ENCODE measurements at places on chromosomes 11 and 22. TPM values are rescaled to one million over a fixed set of nuclear protein-coding genes. Genes with fewer than 3 reads are reported as not detected.

The RAB36 gene
- 6.8 TPM for polyA plus RNA-seq

The CARNS1 gene
- 4.4 TPM for polyA plus RNA-seq

The ART1 gene
- not detected for polyA plus RNA-seq

The UPK3A gene
- 11.5 TPM for polyA plus RNA-seq

The OR52H1 gene
- not detected for polyA plus RNA-seq

DNA sequence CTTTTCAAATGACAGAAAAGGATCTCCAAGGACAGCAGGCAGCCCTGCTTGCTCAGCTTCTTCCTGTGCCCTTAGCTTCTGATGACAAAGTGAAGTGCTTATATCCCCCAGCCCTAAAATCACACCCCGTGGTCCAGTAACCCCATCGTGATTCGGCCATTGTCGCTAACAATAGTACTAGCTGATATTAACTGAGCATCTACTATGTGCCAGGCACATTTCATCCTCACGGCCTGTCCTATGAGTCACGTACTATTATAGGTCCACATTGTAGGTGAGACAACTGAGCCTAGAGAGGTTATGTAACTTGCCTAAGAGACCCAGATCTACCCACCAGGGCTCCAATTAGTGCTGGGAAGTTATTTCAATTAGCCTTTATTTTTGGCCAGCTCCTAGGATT, 6.1 kb downstream of the SCN4B start:
- no peak for DNase-seq

DNA sequence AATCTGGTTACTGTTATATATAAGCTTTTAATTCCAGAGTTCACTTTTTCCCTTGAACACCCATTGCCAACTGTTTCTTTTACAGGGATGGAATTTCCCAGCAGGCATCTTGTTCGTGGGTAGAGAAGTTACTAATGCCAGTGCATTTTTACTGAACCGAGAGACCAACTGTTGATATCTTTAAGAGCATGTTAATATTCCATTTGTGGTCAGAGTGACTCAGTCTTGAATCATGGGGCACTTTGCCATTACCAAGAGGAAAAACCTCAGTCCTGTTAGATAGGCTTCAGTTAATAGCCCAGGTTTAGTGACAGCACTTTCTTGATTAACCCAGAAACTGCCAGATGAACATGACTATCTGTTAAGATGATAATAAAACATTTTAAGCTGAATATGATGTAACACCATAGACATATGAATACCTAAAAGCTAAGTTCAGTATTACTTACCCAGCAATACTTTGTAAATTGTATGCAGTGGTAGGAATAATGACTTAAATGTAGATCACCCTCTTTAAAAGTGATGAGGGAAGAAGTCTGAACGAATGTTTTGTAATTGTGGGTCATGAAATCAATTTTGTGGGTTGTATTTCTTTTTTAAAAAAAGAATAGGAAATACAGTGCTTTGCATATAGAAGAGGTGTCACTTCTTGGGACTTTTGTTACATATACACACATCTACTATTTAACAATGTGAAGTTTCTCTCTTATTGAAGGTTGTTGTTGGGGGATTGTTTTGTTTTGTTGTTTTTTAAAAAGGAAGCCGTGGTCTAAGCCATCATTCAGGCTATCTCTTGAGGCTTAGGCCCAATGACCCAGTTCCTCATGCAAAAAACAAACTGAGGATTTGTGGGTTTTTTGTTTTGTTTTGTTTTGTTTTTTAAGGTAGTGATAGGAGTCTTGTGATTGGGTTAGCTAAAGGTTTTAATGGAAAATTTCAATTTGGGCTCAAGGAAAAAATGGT, 79.2 kb upstream of the GRIK4 start:
- no peak for DNase-seq

DNA sequence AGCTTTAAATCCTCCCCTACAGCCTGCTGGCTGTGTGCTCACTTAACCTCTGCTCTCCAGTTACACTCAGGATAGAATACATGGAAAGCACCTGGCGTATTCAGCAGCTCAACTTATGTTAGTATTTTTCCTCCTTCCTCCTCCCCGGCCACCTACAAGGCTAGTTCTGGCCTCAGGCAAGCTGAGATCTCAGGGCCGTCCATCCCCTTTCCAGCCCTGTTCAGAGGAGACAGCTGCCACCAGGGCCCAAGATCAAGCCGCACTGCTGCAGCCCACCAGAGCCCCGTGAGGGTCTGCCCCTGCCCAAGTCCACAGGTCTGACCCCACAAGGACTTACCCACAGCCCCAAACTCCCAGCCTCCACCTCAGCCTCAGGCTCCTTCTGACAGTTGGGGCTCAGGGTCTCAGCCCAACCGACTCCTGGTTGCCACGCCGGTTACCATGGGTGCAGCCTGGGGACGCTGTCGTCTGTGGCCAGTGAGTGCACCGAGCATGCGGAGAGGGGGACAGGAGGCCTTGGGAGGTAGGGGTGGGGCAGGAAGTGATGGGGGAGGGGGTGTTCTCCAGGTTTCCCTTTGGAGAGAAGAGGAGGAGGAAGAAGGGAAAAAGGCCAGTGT, at the start of gene C11orf16:
TSS of gene C11orf16 (minus strand) at position 384 of the 617 bp plus-strand sequence. CDS start 639 bp downstream, outside the sequence.
- DNase-seq, result no peak

DNA sequence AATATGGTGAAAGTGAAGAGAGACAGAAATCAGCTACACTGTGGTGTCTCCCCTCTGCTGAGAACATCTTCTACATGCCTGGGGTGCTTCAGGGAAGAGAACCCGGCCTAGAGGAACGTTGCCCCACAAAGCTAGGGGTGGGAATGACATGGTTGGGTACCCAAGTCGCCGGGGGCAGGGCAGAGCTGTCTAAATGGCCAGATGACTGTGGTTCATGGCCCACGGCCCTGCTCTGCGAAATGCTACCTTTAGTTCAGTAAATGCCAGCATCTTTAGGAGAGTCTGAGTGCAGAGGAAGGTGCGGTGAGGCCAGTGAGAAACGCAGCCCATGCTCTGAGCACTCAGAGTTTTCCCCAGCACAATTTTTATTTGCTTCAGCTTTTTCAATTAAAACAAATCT, 12.8 kb downstream of the BRD1 start:
- DNase-seq, result no peak

DNA sequence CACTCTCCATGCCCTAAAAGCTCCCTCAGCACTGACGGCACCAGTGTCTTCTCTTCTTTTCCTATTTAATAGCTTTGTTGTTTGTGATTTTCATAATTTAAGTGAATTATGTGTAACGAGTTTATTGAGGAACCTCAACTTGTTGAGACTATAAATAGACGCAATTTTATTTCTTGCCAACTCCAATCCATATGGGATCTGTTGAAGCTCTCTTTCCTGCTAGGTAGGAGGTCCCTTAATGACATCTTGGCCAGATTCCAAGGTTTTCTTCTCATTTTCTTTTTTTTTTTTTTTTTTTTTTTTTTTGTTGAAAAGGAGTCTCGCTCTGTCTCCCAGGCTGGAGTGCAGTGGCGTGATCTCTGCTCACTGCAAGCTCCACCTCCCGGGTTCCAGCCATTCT, 14.2 kb downstream of the RTL6 start:
- no peak for DNase-seq

DNA sequence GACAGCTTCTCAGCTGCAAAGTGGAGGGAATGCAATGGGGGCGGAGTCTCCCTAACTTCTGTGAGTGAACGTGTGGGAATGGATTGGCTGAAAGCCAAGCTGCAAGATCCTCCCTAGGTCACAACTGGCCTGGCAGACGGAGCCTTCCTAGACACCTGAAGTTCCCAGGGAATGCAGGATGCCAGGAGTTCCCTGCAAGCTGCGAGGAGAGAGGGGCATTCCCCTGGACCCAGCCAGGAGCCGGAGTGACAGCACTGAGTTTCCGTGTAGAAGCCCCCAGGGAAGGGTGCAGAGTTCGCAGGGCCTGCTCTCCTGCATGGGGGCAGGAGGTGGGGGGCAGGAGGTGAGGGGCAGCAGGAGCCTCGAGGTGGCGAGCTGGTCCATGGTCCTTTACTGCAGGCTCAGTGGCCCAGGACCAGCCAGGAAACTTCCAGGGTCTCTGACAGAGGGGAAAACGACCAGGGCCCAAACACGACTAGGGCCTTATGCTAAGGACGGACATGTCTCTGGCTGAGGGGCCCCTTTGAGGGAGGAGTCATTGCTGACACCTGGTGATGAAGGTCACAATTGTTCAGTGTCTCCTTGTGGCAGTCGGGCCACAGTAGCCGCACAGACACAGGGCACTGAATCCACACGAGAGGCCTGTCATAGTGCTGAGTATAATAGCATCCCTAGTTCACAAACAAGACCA, 141.4 kb downstream of the FBXO7 start:
- no peak for DNase-seq

DNA sequence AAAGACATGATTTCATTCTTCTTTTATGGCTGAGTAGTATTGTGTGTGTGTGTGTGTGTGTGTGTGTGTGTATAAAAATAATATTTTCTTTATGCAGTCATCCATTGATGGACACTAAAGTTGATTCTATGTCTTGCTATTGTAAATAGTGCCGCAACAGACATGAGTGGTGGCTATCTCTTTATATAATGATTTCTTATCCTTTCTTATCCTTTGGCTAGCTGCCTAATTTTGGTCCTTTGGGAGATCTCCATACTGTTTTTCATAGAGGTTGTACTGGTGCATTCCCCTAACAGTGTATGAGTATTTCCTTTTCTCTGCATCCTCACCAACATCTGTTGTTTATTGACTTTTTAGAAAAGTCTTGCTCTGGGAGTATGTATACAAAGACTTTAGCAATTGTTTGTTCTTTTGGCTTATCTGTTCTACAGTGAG, 107.0 kb downstream of the STIM1 start:
- no peak for DNase-seq

GRCh38 chr22:43392385-43392989, 19.3 kb upstream of the MPPED1 start:
- no peak for DNase-seq

GRCh38 chr11:105670811-105671210, 60.9 kb downstream of the GRIA4 start:
- DNase-seq, result no peak

DNA sequence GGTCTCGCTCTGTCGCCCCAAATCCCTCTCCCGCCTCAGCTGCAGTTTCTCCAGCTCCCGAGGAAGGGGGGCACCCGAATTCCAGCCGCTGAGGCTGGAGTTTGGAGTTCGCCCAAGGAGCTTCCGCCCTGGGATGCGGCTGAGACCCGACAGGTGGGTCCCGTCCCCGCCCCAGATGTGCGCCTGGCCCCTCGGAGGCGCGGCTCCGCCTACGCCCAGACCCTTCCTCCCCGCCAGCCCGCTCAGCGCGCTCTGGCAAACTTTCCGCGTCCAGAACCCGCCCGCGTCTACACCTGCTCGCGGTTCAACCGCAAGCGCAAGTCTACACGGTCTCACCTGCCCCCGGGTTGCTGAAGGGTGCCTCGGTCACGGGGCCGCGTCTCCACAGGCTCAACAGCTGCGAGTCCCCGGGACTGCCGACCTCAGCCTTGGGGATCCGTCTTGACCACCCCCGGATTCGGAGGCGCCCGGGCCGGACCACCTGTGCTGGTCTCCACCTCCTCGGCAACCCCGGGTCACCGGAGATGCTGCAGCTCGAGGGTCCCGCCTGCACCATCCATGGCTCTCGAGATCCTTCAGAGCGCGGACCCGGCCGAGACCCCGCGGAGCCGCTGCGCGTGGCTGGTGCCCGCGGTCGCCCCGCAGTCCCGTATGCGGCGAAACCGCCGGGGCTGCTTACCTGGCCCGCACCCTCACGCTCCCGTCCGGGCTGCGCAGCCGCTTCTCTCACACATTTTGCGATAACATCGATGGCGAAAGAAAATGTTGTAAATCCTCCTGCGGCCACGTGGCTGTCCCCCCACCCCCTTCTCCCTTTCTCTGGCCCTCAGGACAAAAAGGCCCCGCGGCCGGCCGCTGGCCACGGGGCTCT, 63.6 kb downstream of the NFAM1 start:
- DNase-seq, result no peak

DNA sequence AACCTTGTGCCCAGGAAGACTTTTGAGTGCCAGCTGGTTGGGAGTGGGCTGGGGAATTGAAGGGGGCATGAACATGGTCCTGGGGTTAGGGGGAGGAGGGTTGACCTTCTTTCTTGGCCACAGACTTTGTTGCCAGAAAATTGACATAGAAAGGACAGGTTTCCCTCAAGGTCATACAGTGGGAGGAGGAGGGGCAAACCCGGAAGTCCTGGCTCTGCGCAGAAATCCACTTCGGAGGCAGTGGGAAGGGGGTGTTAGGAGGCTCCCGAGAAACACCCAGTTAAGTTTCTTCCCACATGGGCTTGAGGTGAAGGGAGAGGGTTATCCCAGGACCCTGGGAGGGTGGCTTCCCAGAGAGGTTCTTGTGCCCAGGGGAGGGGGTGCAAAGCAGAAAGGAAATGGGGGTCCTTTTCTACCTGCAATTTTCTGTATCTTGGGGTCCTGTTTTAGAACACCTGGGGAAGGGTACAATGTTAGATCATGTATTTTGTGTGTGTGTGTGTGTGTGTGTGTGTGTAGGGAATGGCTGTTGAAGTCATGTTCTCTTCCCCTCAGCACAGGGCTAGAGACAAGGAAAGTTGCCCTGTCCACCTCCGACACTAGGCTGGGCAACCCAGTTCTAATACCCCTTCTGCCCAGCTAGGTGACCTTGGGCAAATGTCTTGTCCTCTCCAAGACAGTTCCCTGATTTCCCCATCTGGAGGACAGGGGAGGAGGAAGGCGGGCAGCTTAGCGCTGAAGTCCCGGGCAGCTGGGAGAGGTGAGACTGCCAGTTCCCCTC, 1.1 kb downstream of the PVALB start:
- no peak for DNase-seq

- DNase-seq, result peak; percentile 31
These were observed 29.7 kb downstream of the ZFTA start for GRCh38 chr11:63738720-63739360.
